ENCODE measurements at places on chromosomes 7 and 10.

DNA sequence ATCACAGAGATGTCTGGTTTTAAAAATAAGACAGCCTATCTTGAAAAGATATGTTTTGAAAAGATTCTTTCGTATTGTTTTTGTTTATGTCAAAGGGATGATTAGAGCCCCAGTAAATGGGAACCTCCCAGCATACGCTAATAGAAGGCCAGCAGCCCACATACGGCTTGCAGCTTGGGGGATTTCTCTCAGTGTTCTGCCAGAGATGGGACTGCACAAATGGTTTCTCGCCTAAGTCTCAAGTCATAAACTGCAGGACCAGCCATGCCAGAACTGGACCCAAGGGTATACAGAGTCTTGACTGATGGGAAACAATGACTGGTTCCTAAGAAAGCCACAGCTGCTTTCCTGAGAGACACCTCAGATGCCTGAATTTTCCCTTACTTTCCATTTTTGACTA is 306.9 kb upstream of the DGKB start:
- DNase-seq: no peak

GRCh38 chr7:3069771-3070449 is 26.2 kb upstream of the CARD11 start:
- DNase-seq: no peak

DNA sequence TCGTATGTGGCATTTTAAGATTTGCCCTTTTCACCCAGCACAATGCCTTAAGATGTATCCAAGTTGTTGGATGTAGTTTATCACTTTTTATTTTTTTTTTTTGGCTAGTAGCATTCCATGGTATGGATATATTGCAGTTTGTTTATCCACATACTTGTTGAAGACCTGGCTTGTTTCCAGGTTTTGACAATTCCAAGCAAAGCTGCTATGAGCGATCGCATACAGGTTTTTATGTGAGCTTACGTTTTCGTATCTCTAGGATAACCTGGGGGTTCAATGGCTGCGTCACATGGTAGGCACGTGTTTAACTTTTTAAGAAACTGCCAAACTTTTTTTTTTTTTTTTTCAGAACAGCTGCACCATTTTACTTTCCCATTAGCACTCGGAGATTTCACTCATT is 32.2 kb downstream of the BAIAP2L1 start:
- no peak for DNase-seq

- DNase-seq: no peak
Observed at GRCh38 chr7:140585333-140585732, 55.3 kb downstream of the DENND2A start.

- DNase-seq: no peak
Observed at GRCh38 chr7:92778972-92779371, 57.4 kb downstream of the CDK6 start.

DNA sequence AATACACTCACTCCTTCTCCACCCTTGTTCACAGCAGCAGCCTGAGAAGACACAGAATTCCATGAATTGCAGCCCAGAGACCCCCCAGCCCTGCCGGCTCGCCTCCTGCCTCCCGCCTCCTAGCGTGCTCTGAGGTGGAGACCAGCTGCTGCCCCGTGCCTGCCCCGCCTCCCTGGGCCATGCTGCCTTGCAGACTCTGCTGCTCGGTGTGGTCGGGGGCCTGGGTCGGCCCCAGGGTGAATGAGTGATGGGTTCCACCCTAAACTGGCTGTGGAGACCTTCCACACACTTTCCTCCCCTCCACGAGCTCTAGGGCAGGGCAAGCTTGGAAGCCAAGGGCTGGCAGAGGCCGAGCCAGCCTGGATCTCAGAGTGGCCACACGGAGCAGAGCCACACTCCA is 479.3 kb downstream of the DNAJB6 start:
- no peak for DNase-seq

- no peak for DNase-seq
Observed at GRCh38 chr10:35631404-35631803, 10.7 kb downstream of the FZD8 start.

DNA sequence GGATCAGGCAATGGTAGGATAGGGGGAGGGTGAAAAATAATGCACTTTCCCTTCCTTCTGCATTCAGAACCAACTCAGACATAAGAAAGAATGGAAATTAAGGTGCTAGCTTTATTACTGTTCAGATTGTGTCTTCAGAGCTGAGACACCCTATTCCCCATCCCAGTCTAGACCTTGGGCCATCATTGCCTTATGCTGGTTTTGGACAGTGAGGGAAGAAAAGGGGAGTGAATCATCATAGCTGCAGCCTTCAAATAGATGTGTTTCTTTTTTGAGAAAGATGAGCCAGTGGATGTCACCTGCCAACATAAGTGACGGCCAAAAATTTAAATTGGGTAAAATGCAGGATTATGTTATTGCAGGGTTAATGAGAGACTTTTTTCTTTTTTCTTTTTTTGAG is 27.0 kb upstream of the TOMM7 start:
- no peak for DNase-seq
